Dermis blood vessel endothelial cell (primary cell): ENCODE measurements at places on chromosomes 12 and 14. TPM values are rescaled to one million over a fixed set of nuclear protein-coding genes. Genes with fewer than 3 reads are reported as not detected.
A peak's percentile ranks its signal among the peaks of the same experiment; 100 is the strongest.

- DNase-seq, result peak; percentile 11
Measured at GRCh38 chr12:105106621-105107020, 910 bp upstream of the WASHC4 start.

ADCY4 gene
- 68.4 and 138 TPM in 2 replicates for total RNA-seq

DNA sequence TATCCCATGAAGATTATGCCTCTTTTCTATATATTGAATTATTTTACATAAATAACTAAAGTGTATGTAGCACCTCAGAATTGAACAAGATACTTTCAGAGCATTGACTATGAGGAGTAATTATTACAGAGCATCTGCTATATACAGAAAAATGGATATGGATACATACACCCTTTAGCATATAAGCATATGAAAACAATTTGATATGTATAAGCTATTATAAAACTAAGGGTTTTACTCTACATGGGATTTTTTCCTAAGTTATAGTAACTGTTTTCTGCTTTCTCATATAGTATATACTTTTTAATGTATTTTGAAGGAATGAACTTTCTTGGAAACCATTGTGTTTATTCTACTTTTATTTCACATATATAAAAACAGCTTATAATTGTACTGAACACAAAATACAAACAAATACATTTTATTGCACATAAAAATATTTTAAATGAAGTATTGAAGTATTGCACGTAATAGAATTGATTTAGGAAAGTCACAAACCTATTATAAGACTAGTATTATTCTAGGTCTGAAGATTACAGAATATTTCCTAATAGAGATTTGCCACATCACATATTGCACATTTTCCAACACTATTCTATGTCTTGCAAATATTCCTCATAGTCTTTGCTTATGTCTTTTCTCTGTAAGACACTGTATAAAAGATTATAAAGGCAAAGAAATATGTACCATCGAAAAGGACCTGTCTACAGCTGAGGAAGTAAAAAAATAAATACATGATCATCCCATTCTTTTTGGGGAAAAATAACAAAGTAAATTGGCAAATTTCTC, 8.4 kb downstream of the CD69 start:
- no peak for DNase-seq

DNA sequence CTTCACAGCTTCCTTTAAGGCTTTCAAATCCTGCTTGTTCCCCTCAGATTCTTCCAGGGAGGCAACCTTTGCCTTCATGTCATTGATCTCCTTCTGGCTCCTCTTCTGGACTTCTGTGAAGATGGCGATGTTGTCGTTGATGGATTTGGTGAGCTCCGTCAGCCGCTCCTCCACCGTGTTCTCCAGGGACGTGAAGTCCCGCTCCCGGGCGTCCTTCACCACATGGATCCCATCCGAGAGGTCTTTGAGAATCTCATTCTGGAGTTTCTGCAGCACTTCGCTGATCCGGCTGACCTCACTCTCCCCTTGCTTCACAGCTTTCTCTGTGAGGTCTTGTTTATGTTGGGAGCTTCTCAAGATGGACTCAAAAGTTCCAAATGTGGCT, 7.9 kb downstream of the CKAP4 start:
- no peak for DNase-seq

RERG gene
- under 0.01 TPM in 1 of 2 replicates, not detected in the other for total RNA-seq

- DNase-seq, result no peak
Measured at GRCh38 chr12:14442221-14442881, 76.9 kb downstream of the ATF7IP start.

- no peak for DNase-seq
Measured at GRCh38 chr12:109982210-109982609, 14.0 kb downstream of the GIT2 start.

DNA sequence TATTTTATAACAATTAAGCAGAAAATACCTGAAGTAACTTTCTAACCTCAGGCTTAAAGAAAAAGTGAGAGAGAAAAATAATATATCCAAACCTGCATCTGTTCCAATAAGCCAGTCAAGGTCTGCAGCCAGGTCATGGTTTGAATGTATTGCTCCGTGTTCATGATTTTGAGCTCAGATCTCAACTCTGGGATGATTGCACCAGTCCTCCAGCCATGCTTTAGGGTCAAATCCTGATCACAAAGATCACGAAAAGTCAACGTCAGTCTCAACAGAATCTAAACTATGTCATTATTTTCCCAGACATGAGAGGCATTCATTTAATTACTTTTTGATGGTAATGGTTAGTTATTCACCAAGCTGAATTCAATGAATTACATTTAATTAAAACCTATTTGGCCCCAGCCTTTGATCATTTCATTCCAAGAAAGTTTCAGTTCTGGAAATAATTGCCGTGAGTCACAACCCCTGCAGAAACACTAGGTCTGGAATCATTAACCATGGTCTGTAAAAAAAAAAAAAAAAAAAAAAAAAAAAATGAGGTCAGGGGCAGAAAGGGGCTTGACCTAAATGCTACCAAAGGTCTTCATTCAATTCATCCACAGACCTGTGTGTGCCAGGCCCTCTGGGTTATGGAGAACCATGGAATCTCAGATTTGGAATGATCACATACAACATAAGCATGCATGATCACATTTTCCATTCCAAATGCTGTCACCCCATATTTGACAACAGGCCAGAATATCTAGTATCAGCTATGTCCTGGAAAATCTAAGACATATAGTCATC, 55.6 kb downstream of the NT5DC3 start:
- DNase-seq, result no peak

GRCh38 chr14:95061317-95062093, 95.8 kb downstream of the DICER1 start:
- DNase-seq, result no peak

DNA sequence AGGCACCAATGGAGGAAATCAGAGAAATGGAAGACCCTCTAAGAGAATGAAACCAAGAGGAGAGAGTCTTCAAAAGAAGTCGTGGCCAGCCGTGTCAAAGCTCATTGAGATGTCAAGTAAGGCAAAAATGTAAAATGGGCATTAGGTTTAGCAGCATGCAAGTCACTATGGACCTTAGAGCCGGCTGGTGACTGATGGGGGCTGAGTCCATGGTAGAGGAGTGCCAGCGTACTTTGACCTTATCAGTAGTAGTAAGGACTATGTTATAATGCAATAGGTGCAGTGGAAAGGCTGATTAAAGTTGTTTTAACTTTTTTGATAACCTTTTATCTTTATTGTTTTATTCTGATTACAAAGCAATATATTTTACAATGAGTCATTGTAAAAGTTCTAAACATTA, 66.5 kb downstream of the ANO6 start:
- no peak for DNase-seq

PTPRB gene
- 135 and 169 TPM in 2 replicates for total RNA-seq

NELL2 gene
- 0.51 TPM in 1 of 2 replicates, not detected in the other for total RNA-seq

DNA sequence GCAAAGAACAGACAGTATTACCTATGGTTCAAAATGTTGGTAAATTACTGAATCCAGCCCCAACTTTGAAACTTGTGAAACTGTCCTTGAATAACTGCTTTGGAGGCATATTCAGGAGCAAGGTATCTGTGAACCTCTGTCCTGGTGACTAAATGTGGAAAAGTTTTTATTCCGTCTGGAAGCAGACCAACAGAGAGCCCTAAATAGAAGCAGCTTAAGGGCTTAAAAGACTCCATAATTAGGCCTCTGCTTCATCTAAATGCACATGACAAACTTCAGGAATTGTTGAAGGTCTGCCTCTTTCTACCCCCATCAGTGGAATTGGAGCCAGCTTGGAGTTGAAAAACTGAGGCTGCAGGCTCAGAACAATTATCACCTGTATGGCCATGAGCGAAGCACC, 276.5 kb downstream of the KCNH5 start:
- DNase-seq, result no peak

ATF1 gene
- 14.6 and 21.3 TPM in 2 replicates for total RNA-seq

- no peak for DNase-seq
Measured at GRCh38 chr12:66065150-66065549, 65.4 kb downstream of the LLPH start.

- no peak for DNase-seq
Measured at GRCh38 chr12:45278447-45278846, 62.6 kb downstream of the ANO6 start.

GRCh38 chr12:94756789-94757188, 106.4 kb upstream of the TMCC3 start:
- DNase-seq, result no peak

GRCh38 chr14:100524933-100525243, 62.3 kb downstream of the BEGAIN start:
- DNase-seq, result no peak

DDN gene
- total RNA-seq, result under 0.01 and 0.19 TPM in 2 replicates

REP15 gene
- total RNA-seq, result 7.0 and 10.9 TPM in 2 replicates

- DNase-seq, result no peak
Measured at GRCh38 chr12:104712477-104712876, 245.6 kb downstream of the SLC41A2 start.

GRCh38 chr14:20791187-20791586, 10.1 kb downstream of the RNASE6 start:
- DNase-seq, result no peak

DNA sequence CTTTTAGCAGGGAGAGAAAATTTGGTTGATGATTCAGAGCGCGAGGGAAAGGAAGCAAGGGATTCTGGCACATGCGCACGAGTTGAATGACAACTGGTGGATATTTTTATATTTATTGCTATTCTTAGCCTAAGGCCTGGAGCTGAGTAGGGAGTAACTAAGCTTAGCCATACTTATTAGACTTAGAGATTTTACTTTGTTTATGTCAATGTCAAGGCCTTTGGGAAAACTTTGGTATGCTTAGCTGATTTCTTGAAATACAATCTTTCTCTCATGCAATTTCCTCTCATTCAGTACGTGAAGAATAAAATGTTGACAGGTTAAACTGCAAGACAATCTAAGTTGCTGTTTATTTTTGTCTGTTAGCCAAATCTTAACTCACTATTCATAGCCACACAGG, 101.1 kb downstream of the CRADD start:
- peak; percentile 84 for DNase-seq

GDF3 gene
- total RNA-seq, result 2.2 and 2.9 TPM in 2 replicates

GRCh38 chr12:12333407-12334366, 16.4 kb downstream of the MANSC1 start:
- peak; percentile 77 for DNase-seq

GRCh38 chr12:104345234-104346066, 41.9 kb downstream of the EID3 start:
- DNase-seq, result no peak

- no peak for DNase-seq
Measured at GRCh38 chr14:81144824-81145603, 75.7 kb downstream of the GTF2A1 start.

DNA sequence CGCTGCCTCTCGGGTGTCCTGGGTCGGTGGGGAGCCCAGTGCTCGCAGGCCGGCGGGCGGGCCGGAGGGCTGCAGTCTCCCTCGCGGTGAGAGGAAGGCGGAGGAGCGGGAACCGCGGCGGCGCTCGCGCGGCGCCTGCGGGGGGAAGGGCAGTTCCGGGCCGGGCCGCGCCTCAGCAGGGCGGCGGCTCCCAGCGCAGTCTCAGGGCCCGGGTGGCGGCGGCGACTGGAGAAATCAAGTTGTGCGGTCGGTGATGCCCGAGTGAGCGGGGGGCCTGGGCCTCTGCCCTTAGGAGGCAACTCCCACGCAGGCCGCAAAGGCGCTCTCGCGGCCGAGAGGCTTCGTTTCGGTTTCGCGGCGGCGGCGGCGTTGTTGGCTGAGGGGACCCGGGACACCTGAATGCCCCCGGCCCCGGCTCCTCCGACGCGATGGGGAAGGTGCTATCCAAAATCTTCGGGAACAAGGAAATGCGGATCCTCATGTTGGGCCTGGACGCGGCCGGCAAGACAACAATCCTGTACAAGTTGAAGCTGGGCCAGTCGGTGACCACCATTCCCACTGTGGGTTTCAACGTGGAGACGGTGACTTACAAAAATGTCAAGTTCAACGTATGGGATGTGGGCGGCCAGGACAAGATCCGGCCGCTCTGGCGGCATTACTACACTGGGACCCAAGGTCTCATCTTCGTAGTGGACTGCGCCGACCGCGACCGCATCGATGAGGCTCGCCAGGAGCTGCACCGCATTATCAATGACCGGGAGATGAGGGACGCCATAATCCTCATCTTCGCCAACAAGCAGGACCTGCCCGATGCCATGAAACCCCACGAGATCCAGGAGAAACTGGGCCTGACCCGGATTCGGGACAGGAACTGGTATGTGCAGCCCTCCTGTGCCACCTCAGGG, 679 bp downstream of the ARF6 start:
- peak; percentile 53 for DNase-seq

KRT3 gene
- not detected in 2 replicates for total RNA-seq

DNA sequence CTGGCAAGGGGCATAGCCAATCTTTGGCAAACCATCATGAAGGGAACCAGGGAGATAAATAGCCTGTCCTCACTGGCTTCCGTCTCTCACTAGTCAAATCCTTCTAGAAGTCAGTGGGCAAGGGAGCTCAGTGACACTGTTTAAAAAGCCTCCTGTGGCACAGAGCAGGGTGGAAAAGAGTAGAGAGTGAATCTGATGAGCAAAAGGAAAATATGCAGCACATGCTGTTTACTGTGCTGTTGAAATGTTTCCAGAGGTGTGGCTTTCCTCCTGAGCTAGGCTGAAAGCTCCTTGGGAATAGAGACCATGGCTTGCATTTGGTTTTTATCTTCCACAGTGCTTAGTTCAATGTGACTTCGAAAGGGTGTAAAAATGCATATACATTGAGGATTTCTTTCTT, 7.7 kb upstream of the DYRK2 start:
- no peak for DNase-seq

DNA sequence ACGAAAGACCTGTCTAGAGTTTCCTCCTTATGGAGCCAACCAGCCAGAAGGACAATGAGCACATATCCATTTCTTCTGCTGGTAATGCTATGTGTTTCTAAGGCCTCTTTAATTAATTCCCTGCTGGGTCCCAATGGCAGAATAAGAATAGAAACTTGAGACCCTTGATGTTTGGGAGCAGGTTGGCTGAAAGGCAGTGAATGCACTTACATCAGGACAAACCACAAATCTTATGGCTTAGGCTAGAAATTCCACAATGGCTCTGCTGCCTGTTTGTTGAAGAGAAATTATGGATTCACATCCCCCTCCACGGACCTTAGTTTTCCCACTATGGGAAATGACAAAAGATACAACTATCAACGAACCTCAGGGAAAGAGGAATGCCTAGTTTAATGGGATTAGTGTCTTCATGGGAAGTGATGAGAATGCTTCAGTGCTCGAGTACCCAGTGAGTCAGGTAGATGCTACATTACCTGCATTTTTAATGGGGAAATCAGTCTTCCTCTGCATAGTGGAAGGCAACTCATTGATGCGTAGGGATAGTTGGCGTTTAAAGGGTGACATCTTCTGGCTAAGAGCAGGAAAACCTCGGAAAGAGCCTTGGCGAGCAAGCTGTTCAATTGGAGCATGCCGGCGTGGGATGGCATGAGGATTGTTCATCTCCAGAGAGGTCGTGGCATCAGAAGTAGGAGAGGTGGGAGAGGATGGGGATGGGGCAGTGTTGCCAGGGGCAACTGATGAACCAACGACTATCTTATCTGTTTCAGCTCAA, 46.5 kb downstream of the PAPLN start:
- DNase-seq, result peak; percentile 39

GRCh38 chr12:124664395-124665111, 97.1 kb upstream of the NCOR2 start:
- DNase-seq, result no peak

DNA sequence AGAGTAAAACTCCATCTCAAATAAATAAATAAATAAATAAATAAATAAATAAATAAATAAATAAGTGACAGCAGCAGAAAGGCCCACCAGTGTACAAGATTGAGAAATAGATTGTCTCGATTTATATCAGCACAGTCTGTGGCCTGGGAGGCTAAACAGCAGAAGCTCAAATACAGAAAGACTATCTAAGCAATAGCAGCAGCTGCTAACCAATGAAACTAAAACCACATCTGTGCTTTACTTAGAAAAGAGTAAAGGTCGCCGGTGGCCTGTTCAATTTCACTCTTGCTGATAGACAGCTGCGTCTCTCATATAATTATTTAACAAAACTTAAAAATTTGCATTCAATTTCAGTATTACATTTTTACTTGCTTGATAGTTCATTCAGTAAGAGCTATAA, 325.7 kb downstream of the CEP128 start:
- DNase-seq, result no peak

RNFT2 gene
- 2.2 and 2.9 TPM in 2 replicates for total RNA-seq
